MM.1S (cell line): ENCODE measurements at places on chromosomes 1 and 21.

GRCh38 chr1:181499825-181500224 is 16.5 kb downstream of the CACNA1E start:
- DNase-seq, result no peak

DNA sequence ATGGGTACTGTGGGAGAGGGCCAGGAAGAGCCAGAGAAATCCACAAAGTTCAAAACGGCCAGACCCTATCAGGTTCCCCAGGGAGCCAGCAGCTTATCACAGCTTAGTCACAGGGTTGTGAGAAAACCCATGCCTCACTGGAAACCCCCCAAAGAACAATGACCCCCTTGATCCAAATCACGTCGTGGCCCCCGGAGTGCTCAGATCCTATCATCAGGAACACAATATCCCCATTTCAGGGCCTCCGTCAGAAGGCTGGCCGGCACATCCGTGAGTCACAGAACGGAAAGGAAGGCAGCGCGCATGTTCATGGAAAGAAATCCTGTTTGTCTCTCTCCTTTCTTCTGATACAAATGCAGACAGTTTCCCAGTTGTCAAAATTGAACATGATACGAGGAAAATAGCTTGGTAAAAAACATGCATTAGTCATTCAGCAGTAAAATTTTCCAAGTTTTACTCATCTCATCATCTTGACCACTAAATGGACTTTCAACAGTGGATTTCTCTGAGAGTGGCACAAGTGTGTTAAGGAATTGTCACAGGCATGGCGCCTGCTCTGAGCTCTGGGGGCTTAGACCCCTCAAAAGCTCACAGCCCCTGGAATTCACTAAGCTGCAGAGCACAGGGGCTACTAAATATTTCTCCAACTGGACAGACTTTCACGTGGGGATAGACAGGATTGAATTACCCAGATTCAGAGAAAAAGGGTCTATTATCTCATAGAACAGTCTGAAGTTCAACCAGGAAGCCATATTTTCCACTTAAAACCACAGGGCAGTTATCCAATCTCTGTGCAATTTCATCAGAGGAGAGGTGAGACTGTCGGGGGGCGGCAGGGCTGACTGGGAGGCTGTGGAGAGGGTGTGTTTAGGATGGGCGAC is 124.8 kb downstream of the RIPK4 start:
- DNase-seq, result no peak

DNA sequence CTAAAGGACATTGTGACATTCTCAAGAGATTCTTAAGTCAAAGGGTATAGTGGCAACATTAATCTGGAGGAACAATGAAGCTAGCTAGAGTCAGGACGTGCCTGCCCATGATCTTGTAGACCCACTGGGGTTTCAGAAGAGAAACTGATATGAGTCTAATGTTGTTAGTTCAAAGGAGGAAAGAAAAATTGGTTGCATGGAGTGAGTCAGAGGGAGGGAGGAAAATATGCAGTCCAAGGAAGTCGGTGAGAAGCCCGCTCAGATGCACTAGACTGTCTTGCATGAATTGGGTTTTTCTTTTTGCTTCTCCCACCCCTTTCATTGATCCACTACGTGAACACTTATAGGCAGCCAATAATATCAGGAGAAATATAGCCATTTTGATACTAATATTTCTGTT is 53.8 kb upstream of the SYT14 start:
- no peak for DNase-seq

GRCh38 chr1:67823615-67824014 is 9.7 kb downstream of the GNG12 start:
- no peak for DNase-seq

GRCh38 chr1:170959385-170959784 is 24.1 kb downstream of the MROH9 start:
- no peak for DNase-seq

GRCh38 chr1:173503391-173503790 is 26.3 kb downstream of the PRDX6 start:
- no peak for DNase-seq

DNA sequence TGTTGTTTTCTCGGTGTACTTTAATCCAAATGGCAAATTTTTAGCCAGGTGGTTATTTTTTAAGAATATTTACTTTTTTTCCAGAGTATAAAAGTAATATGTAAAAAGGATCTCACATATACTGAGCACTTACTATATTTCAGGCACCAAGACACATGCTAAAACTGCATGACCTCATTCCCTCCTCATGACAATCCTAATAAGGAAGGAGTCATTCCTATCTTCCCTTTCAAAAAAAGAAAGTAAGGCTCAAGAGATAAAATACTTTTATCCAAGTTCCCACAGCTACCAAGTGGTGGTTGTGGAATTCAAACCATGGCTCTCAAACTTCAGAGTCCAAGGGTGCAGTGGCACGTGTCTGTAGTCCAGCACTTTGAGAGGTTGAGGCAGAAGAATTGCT is 19.4 kb downstream of the ATP2B4 start:
- DNase-seq, result no peak

DNA sequence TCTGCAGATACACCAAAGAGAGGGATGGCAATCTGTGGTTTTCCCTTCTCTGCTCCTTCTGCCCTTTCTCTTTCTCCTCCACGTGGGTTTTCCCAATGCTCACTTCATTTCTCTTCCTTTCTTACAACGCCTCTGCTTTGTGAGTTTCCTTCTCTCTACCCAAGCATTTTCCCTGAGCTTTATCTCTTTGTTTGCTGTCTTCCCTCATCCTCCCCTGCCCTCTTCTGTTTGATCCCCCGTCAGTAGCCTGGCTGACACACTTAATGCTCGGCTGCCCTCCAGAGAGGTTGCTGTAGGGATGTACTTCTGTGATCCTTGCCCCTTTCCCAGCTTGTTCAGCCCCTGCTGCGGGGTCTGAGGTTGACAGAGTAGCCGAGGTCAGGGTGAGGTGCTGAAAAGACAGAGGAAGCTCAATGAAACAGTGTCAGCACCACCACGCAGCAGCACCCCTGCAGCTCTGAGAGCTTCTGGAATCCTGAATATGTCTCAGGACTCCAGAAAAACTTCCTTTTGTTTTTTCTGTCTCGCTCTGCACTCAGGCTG is 6.0 kb downstream of the EDARADD start:
- DNase-seq, result no peak

- DNase-seq, result peak; percentile 13
Observed at GRCh38 chr1:27624467-27625178, 10.4 kb downstream of the FGR start.

DNA sequence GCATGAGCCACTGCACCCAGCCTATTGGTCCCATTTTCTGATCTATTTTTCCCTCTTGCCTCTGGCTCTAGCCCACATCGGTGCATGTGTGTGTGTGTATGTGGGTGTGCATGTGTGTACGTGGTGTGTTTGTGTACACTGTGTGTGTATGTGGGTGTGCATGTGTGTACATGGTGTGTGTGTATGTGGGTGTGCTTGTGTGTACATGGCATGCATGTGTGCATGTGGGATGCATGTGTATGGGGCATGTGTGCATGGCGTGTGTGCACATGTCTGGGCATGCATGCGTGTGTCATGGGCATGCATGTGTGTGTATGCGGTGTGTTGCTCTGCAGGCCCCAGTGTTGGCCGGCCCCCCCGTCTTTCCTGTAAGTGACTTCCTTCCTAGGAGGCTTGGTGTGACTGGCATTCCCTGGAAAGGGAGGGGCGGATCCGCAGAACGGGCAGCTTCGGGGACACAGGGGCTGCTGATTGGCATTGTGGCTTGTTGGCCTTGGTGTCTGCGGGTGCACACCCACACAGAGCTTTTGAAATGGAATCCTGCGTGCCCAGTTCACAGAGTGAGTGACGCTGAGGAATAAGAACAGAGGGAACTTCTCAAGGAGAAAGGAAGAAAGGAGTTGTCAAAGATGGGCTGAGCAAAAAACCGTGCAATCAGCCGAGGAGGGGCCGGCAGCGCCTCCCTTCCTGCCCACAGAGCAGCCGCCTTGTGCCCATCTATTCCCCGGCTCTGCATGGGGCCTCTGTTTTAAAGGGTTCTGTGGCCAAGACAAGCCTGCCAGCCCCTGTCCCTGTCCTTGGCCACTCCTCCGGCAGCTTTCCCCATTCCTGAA is 8.0 kb downstream of the PDXK start:
- DNase-seq, result no peak

DNA sequence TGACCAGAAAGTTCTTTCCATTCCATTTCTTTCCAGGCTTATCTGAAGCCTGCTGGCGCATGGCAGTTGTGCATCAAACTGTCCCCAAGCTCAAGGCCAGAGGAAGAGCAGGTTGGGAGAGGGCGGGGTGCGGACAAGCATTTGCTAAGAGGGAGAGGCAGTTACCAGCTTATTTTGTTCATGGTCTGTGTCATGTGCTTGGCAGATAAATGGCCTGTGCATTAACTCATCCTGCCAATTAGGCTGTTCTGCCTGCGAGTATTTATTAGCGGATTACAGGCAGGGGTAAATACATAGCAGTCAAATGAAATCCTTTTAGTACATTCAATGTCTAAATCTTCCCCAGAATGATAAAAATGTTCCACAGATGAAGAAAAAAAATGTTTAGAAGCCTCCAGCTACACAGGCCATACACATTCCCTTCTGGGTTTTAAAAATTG is 48.9 kb upstream of the B3GALNT2 start:
- DNase-seq, result no peak

DNA sequence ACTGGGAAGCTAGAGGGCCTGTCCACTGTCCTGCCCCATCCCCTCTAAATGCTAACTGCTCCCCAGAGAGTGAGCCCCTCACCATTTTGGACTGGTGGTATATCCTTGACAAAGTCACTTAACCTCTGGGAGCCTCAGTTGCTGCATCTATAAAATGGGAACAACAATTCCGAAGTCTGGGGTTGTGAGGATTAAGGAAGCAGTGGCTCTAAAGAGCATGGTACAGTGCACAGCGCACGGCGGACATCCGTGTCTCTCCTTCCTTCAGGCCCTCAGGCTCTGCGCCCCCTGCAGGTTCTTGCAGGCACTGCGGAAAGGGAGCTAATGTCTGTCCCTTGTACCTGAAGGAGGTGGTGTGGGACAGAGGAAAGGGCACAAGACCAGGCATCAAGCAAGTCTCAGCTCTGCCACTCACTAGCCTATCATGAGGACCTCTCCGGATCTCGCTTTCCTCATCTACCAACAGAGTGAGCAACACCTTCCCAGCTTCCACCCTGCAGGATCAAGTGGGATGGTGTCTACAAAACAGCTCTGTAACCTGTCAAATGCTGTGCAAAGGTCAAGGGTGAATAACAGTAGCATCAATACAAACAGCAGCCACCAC is 20.1 kb downstream of the ECE1 start:
- peak; percentile 53 for DNase-seq

- peak; percentile 81 for DNase-seq
Observed at GRCh38 chr1:174982971-174983689, 16.6 kb upstream of the CACYBP start.

DNA sequence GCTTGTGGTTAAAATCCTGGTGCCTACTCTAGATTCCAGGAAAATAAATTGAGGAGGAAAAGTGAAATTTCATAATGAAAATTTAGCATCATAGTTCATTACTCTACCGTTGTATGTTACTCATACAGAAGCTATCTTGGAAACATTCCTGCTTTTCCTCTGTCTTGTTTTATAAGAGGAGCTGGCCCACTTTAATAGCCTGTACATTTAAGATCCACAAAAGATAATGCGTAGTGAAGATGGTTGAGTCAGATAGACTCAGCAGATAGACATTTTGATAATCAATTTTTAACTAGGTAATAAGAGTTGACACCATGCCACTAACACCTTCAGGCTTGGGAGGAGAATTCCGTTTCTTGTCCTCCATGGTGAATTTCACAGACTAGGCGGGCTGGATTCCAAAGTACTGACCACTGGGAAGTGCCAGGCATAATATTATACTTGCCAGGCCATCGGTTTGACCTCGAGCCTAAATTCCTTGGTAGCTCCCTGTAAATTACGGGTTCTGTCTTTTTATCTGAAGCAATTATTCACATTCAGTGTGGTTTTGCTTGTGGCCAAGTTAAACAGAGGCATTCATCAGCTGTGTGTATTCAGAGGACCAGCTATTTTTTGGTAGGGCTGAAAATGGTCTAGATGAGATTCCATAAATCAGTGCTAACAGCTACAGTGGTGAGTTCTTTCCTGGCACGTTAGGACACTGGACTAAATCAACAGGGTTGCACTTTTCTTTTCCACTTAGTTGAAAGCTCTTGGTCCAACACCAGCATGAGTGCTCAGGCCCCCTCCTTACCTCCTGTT is 111.9 kb upstream of the KAZN start:
- DNase-seq, result no peak

DNA sequence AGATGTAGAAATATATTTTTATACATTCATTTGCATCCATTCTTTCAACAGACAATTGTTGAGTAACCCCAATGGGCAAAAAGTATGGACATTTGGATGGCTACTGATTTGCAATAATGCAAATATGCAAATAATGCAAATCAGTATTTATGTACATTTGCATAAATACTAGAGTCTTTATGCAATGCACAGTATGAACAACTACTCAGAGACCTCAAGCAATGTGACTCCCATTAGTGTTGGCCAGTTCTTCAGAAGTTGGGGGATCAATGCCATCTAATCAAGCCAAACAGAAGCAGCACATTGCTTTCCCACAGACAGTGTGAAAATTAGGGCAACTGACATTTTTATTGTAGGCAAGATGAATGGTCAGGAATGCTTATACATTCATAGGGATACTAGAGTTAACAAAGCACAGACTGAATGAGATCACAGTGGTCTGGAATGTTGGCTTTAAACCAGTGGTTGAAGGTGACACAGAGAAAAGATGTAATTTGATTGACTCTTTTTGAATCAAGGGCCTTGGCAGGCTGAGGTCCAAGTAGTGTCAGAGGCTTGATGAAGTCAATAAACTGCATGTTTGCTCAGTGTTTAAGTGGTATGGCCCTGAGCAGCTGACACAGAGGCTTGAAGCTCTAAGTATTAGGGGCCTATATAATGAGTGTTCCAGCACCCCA is 256.6 kb downstream of the CTH start:
- no peak for DNase-seq

- DNase-seq, result no peak
Observed at GRCh38 chr1:182567629-182568028, 21.4 kb downstream of the RNASEL start.
